ENCODE measurements at places on chromosomes 3 and 15.
A peak's percentile ranks its signal among the peaks of the same experiment; 100 is the strongest.

DNA sequence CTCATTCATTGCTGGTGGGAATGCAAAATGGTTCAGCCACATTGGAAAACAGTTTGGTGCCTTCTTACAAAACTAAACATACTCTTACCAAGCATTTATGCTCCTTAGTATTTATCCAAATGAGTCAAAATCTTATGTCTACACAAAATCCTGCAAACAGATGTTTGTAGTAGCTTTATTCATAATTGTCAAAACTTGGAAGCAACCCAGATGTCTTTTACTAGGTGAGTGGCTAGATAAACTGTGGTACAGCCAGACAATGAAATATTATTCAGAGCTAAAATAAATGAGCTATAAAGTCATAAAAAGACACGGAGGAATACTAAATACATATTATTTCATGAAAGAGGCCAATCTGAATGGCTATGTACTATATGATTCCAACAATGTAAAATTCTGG is 709.5 kb downstream of the NSUN3 start:
- no peak for DNase-seq

DNA sequence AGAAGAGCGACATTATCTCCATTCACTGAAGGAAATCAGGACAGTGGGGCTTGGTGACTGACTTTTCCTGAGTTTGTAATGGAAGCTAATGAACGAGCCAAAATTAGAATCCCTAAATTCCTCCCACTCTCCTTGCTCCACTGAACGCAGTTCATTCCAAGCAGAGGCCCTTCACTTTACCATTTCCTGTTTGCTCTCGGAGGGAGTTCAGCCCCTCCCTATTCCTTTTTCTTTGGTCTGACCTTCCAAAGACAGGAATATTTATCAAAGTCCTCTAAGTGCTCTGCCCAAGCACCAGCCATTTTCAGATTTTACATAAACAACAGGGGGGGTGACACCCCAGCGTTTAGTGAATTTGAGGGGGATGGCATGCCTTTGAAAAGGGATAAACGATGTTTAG is 24.0 kb upstream of the PTPRG start:
- no peak for DNase-seq

DNA sequence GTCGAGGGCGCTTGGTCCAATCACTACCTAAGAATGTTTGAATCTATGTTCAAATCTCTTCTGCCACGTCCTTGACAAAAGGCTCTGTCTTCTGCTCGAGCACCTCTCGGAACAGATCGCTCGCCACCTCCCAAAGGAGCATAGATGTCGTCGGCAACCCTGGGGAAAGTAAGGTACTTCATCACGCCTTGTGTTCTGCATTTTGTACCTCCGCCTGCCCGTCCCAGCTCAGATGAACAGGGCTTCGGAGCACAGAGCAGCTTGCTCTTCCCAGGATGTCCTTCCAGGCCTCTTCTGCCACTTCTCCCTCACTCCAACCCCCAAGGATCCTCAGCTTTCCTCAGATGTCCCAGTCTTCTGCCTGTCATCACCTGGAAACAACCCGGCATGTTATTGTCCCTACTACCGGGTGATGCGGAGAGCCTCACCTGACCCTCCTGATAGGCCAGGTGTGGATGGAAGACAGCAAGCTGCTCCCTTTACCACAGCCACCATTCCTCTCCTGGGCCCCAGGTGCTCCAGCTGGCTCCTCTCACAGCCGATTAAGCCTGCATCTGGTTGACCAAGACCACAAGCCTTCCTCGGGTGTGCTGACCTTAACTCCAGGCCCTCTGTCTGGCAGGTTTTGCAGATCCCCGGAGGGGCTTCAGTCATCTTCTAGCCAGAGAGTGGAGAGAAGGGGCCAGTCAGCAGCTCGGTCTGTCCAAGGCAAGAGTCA is 270.5 kb downstream of the FAM43A start:
- DNase-seq: no peak

GRCh38 chr3:52439426-52440248 is 5.3 kb downstream of the SEMA3G start:
- DNase-seq: no peak

GRCh38 chr15:66946578-66947164 is 118.7 kb upstream of the SMAD3 start:
- peak; percentile 16 for DNase-seq

DNA sequence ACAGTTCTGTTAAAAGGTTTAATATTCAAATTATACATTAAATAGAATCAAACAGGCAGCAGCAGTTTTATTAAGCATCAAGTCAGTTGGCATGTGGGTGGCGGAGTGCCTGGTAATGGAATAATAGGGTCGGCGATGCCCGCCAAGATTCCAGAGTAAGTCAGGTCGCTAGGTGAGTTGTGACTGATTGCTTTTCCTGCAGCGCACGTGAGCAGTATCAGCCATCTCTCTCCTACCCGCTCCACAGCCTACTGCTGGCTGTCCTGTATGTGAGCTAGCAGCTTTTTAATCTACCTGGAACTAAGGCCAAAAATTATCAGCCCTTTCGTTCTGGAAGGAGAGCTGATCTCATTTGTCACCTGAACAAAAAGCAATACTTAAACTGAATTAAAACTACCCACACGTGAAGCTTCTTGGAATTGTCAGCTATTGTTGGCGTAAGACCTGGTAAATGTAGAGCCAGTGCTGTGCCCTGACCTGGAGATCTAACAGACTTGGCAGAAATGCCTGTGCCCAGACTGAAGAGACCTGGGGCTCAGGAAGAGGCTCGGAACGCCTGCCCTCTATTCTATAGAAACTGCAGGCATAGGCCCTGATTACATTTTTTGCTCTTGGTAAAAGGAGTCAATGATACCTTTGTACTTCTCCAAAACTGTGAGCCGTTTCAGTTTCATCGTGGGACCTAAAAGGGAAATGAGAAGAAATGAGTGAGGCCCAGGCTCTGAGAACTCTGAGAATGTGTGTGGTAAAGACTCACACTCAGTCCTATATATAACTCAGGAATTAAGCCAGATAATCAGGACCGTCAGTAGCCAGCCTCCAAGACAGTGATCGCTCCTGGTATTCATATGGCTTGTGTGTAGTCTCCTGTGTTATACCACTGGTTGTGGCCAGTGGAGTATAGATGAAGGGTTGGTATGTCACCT is 21.9 kb downstream of the IDH3A start:
- no peak for DNase-seq

GRCh38 chr15:26891448-26892181 is 24.8 kb downstream of the GABRA5 start:
- DNase-seq: peak; percentile 38

- DNase-seq: no peak
Observed at GRCh38 chr15:75321711-75322110, 14.2 kb upstream of the COMMD4 start.

DNA sequence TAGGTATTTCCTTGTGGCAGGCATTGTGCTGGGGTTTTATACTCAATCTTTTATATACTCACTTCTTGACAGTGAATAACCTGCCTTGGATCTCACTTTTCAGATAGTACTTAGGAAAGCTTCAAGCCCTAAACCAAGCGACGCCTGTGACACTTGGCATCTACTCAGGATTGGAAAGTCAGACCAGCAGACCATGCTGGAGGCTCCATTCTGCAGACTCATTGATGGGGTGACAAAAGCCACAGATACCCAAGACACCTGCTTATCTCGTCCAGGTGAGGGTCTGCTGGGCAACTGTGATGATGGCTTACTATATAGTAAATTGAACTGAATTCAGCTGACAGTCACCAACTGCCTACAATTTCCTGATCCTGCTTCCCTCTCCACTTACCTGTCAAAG is 79.4 kb upstream of the MRPS22 start:
- no peak for DNase-seq

DNA sequence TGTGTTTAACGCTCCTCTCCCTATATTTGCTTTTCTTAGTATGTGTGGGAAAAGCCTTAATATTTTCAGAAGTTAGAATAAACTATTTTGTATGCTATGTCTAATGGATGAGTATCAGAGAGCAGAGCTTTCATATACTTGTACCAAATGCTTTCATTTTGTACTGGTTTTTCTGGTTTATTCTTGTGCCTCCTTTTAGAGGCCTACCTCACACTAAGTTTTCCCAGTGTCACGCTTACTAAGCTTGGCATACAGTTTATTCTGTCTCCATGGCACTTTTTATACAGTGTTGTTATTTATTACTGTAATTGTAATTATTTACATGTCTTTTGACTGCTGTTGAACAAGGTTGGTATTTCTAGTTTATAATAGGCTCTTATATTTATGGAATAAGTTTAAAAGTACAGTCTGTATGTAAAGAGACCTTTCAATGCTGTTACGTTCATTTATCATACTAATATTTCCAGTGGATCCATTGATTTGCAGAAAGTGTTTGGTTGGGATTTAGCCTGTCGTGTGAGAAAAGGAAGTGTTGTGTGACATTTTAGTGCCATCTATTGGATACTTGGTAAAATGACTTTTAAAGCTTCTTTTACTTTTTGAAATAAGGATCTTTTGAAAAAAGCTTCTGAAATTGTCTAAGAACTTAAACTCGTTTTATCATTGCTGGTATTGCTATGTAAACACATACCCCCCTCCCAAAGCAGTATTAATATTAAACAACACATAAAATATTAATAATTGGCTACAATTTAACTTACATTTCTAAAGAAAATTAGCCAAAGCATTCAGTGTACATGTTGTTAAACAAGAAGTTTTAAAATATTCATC is 5.2 kb upstream of the EBLN2 start:
- DNase-seq: no peak

GRCh38 chr15:50390554-50391264 is 33.5 kb upstream of the USP8 start:
- no peak for DNase-seq

- DNase-seq: no peak
Observed at GRCh38 chr15:29994284-29994683, 88.5 kb upstream of the GOLGA8J start.

Data from NCI-H1694 (cell line).